ENCODE measurements at places on chromosomes 2 and 18. TPM values are rescaled to one million over a fixed set of nuclear protein-coding genes. Genes with fewer than 3 reads are reported as not detected.
A peak's percentile ranks its signal among the peaks of the same experiment; 100 is the strongest.

The TSPYL6 gene
- not detected for total RNA-seq

The ERICH2 gene
- total RNA-seq, result not detected

The POTEJ gene
- total RNA-seq, result not detected

DNA sequence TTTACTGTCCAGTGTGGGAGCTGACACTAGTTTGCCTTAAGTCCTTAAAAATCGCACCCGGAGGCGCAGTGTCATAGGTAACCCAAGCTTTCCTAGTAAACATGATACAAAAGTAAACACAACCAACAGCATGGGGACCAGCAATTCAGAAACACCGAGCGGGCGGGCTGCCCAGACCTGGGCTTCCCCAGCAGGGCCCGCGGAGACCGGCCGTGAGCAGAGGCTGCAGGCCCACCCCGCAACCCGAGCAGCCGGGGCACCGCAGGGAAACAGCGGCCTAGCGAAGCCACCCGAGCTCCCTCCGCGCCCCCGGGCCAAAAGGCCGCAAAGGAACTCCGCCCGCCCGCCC is 296 bp downstream of the TTC21B start:
- no peak for DNase-seq

GRCh38 chr2:54500404-54501205 is 44.5 kb downstream of the SPTBN1 start:
- no peak for DNase-seq

- no peak for DNase-seq
Observed at GRCh38 chr2:156565066-156565710, 129.0 kb downstream of the GPD2 start.

GRCh38 chr2:104766683-104767082 is 87.2 kb upstream of the POU3F3 start:
- DNase-seq, result no peak

The RUFY4 gene
- 2.7 TPM for total RNA-seq

DNA sequence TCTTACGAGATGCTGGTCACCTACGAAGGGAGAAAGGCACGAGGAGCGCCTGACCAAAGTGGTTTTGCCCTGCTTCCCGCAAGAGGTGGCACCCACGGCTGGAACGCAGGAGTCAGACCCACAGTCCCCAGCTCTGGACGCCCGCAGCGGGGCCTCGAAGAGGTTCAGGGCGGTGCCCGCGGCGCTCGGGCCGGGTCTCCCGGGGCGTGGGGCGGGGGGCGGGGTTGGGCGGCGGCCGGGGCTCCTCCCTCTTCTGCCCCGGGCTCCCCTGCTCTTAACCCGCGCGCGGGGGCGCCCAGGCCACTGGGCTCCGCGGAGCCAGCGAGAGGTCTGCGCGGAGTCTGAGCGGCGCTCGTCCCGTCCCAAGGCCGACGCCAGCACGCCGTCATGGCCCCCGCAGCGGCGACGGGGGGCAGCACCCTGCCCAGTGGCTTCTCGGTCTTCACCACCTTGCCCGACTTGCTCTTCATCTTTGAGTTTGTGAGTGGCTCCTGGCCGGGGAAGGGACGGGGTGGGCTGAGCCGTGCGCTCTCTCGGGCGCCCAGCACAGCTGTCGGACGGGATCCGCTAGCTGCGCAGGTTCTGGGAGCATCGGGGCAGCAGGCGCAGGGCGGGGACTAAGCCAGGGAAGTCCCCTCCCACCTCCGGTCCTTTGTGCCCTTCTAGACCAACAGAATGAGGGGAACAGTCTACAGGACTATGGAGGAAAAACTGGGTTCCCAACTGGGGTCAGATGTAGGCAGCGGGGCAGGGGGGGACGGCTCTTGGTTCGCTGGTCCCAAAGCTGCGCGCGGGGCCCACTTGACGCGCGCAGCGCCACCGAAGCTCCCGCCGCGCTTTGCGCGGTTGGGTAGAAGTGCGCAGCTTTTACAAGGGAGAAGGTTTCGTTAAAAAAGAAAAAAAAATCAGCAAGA is at the start of gene MAL:
TSS of gene MAL (plus strand) at position 303 of the 914 bp plus-strand sequence. CDS start at position 388, 85 bp downstream.
- DNase-seq, result peak; percentile 71

GRCh38 chr2:25700221-25700660 is 26.9 kb upstream of the DTNB start:
- peak; percentile 41 for DNase-seq

GRCh38 chr2:217845301-217845700 is 157.5 kb downstream of the TNS1 start:
- no peak for DNase-seq

- no peak for DNase-seq
Observed at GRCh38 chr2:124025891-124026434, 876 bp downstream of the CNTNAP5 start.
